ENCODE measurements at places on chromosomes 4 and X.

DNA sequence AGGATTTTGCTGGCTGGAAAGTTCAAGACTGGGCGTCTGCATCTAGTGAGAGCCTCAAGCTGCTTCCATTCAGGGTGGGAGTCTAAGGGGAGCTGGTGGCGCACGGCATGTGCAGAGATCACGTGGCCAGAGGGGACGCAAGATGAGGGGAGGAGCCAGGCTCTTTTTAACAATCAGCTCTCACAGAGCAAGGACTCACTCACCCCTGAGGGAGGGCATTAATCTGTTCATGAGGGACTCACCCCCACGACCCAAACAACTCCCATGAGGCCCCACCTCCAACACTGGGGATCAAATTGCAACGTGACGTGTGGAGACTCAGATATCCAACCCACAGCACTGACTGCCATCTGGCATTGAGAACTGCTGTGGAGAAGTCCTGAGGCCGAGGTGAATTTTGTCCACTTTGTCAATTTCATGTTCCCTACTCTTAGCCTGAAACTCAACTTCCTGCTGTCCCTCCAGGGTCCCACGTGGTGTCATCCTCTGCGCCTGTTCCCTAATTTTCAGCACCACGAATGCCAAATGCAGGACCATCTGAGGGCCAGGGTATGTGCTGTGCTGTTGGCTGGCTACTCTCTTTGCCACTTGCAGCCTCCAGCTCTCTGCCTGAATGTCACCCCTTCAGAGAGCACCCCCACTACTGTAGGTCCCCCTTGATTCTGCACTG is 5.6 kb downstream of the ZFP92 start:
- no peak for DNase-seq

DNA sequence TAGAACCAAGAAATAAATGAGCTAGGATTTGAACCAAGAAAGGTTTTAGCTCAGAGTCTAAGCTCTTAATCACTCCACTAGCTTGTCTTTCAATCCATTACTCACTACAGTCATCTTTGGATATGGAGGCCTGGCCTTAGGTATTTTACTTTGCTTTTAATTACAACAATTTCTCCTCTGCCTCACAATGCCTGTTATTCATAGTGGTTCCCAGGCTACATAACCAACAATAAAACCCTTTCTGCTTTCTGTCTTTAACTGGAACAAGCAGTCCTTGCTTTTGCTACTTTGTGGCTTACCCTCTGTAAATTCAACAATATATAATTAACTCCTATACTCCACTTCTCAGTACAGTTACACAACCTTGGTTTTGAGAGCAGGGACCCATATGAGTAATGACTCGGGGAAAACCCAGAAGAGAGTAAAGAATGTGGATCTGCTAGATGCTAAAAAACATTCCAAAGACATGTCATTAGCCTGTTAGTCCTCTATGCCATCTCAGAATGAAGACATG is 94.7 kb upstream of the NAP1L5 start:
- DNase-seq = no peak

- DNase-seq = no peak
Observed at GRCh38 chrX:54633641-54634040, 103.6 kb downstream of the GNL3L start.

- DNase-seq = no peak
Observed at GRCh38 chr4:104294811-104295210, 199.9 kb downstream of the CXXC4 start.

DNA sequence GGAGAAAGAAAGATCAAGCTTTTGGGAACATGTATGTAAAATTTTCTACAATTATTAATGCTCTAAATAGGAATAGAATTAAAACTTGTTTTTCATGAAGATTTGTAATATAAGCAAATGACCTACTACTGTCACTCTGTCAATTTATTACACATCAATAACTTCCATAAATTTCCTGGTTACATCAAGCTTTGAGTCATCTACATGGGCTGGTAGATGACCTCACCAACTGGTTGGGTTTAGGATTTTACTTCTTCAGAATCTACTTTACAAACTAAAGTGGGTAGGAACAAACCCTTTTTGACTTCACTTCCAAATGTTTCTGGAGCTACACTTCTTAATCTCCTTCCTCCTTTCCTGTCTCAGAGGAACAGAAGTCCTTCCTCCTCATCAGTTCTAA is 12.0 kb upstream of the LRAT start:
- no peak for DNase-seq

GRCh38 chr4:169668069-169668721 is 47.8 kb downstream of the CLCN3 start:
- DNase-seq = no peak

GRCh38 chrX:9133426-9133825 is 99.5 kb upstream of the FAM9B start:
- no peak for DNase-seq

DNA sequence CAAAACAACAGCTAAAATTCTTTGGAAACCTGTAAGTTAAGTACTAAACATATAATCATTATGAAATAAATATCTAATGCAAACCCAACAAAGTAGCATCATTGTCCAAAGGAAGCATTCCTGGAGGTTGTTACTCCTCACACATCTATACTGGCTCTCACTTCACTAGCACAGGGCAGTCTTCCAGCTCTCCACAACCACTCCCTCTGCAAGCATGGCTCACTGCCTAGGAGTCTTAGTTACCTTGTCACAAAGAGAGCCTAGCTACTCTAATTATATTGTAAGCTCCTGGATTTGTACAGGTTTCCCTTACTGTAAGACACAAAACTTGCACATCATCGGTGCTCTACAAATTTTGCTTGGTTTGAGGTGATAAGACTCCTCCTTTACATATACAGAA is 76.1 kb downstream of the AMMECR1 start:
- no peak for DNase-seq

DNA sequence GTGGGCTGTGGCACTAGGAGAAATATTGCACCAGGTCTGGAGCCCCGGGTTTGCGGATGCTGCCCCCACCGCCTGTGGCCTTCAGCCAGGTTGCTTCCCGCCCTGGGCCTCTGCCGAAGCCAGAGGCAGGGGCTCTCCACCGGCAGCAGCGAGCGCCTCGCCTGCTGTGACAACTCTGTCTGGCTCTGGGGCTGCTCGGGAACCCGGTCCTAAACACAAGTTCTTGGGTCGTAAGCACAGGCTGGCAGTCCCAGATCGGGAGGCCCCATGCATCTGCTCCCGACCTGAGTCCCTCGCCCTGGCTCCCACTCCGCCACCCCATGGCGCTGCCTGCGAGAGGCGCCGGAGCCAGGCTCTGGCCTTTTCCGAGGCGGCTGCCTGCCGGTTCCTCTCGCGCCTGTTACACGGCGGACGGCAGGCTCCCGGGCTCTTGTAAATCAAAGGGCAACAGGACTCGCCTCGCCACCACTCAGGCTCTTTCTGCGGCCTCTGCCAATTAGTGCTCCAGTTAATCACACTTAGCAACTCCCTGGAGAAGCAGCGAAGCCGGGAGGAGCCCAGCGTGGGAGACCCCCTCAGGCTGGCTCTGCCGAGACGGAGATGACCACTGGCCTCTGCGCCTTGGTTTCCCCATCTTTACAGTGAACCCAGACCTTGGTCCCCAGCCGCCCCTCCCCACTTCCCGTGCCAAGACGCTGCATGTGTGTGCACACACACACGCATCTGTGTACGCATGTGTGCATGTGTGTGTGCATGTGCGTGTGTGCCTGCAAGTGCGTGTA is 109.2 kb downstream of the DCTD start:
- DNase-seq = no peak

- DNase-seq = no peak
Observed at GRCh38 chrX:14930663-14931062, 57.4 kb downstream of the MOSPD2 start.

DNA sequence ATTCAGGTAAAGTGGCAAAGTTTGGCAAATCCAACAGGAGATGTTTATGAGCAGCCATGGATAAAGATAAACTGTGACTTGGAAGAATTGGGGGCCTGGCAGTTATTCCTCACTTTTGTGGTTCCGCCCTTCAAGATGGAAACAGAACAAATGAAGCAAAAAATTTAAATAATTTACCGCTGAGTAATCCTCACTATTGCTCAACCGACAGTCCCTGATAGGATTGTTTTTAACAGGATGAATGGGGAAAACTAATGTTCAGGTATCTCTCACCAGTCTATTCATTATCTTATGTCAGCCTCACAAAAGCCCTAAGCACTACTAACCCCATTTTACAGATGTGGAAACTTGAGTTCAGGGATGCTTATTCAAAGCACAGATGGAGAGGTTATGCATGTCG is 90.8 kb downstream of the FNIP2 start:
- DNase-seq = no peak

DNA sequence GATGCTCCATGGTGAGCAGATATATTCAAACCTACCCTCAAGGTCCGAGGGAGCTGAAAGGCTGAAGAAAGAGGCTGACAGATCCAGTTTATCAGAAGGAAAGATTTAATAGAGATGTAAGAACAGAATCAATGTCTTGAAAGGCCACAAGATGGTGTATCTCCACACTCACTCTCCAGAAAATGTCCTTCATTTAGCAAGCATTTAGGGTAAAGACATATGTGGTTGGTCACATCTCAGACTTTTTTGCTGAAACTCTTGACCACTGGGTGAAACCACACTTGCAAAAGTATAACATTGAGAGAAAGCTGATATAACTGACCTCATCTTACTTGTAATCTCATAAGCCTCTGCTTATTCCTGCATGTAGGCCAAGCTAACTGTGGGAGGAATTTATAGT is 745.8 kb upstream of the GALNTL6 start:
- DNase-seq = no peak

DNA sequence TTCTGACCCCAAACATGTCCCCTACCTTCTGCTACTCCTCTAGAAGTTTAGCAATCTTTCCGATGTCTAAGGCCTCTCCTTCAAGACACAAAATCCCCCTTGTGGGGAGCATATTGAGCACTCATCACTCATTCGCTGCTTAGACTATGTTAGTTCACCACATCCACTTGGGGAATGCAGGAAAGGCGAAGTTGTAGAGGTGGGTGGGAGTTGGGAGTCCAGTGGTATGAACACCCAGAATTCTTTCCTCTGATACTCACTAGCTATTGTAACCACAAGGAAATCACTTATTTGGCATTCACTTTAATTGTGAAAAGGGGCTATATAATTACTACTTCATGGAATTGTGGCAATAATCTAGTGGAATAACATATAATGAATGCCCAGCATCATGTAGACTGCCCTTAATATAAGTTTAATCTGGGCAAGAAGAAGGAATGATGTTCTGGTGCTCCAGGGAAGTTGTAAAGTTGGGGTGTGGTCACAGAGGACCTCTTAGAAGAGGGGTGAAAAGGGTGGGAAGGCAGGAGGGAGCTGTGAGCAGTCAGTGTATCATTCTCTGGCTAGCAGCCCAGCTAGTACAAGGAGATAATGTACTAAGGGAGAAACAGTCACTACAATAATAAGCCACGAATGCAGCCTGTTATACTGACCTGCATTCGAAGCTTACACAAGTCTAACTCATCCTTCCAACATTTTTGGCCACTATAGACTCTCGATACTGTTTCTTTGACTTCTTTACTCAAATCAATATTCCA is 468.2 kb upstream of the DIPK2B start:
- DNase-seq = no peak

GRCh38 chr4:53235547-53235946 is 130.3 kb downstream of the SCFD2 start:
- peak; percentile 39 for DNase-seq

DNA sequence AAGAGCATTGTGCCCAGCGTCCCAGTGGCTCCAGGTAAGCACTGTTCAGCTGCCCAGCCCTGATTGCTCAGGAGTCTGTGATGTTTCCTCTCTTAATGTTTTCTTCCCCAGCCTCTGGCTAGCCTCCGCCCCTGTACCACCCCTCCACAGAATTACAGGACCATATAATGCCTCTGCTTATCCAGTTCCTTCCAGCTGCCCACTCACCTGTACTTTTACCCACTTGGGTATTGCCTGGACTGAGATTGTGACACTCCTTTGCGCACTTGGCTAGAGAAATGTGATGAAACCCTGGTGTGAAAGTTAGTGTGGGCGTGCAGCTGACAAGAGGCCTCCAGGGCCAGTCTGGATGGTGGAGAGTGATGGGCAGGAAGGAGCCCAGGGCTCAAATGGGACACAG is at the start of gene AWAT2:
Gene AWAT2, minus strand, starts transcription at position 14 of the 400 bp plus-strand sequence. Its CDS starts 6 bp downstream, at position 8.
- no peak for DNase-seq

DNA sequence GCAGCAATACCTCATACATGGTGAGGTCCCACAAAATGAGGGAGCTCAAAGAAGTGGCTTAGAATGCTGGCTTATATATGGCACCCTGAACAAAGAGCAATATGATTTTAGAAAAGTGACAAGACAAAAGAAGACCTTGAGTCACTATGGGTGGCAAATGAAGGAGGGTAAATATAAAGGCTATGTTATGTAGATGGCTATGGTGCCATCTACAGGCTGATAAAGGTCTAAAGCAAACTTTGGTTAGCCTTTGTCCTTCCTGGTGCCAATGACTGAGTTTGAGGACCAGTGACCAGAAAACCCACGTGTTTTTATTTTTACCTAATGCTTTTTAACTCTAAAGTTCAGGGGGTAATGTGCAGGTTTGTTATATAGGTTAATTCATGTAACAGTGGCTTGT is 151.8 kb downstream of the CCNG2 start:
- peak; percentile 30 for DNase-seq

DNA sequence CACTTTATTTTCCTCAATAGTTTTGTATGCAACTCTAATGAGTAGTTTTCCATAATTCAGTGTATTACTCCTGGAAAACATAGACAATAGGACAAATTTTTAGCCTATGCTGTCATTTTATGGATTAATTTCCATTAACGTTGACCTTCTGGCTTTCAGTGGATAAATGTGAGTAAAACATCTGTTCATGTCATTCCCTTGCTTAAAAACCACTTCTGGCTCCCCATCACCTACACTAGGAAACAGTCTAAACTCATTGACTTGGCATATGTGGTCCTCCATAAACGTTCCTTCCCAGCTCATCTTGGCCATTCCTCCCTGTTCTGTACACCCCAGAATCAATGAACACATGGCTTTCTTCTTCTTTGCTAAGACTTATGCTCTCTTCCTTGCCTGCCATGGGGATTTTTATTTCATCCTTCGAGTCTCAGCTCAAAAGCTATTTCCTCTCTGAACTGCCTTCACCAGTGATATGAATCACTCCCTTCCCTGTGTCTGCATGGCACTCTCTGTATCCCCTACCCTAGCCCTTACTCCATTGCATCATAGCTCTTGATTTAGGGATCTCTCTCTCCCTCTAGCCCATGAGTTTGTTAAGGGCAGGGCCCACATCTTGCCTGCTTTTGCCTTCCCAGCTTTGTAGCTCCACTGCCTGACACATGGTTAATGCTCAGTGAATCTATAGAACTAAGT is 34.8 kb downstream of the DOCK11 start:
- DNase-seq = no peak

All from GM20000 (cell line).